ENCODE measurements at places on chromosomes 13 and 19.

GRCh38 chr13:39397896-39398265 is 205.1 kb downstream of the LHFPL6 start:
- no peak for DNase-seq

DNA sequence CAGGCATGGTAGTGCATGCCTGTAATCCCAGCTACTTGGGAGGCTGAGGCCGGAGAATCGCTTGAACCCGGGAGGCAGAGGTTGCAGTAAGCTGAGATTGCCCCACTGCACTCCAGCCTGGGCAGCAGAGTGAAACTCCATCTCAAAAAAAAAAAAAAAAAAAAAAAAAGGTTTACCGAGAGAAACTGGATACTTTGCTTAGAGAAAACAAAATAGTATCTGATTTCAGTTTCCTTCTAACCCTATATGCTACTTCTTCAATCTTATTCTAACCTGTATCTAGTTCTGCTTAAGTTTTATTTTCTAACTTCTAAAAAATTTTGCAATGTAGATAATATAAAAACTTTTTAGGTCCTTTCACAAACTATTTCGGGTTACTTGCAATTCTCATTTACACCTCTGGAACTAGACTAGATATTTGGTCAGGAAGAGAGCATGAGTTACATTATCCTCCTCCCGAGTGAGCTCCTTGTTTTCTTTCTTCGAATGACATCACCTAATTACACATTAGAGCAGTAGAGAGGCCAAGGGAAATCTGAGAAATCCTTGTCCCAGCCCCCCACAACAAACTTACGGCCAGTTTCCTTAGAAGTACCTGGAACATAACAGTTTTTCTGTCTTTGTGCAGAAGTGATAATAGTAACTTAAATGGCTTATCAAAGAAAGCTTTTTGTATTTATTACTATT is 128.9 kb downstream of the B3GLCT start:
- no peak for DNase-seq

DNA sequence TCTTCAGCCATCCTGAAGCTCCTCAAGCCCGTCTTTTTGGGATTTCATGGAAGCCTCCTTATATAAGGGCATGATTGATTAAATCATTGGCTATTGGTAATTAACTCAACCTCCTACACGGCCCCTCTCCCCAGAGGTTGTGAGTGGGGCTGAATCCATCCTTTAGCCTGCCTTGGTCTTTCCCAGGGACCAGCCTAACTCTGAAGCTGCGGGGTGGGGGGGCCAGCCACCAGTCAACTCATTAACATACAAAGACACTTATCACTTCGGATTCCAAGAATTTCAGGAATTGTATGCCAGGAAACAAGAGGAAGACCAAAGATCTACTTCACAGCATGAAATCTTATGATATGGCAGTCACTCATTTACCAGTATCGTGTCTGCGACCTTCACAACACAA is 9.9 kb downstream of the COL4A1 start:
- DNase-seq = no peak

DNA sequence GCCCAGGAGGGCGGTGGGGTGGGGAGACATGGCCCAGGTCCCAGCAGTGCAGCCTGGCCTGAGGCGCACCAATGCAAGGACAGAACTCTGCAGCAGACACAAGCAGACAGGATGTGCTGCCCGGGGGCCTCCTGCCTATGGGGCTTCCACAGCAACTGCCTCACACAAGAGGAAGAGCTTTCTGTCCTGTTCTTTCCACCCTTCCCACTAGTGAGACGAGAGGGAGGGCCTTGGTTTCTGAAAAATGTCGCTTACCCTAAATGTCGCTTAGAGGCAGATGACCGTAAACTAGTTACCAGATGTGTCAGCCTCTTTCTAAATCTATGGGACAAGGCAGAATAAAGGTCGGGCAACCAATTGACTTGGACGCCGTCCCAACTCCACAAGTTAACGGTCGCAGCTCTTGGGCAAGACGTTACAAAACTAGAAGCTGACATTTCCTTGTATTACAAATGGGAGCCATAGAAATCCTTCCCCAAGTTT is at the start of gene LAIR1:
Gene LAIR1 (minus strand): TSS at position 157 of the 483 bp plus-strand sequence. CDS start 127 bp downstream, at position 30.
- DNase-seq = no peak

GRCh38 chr19:40225440-40226305 is 816 bp downstream of the CCNP start:
- DNase-seq = no peak

DNA sequence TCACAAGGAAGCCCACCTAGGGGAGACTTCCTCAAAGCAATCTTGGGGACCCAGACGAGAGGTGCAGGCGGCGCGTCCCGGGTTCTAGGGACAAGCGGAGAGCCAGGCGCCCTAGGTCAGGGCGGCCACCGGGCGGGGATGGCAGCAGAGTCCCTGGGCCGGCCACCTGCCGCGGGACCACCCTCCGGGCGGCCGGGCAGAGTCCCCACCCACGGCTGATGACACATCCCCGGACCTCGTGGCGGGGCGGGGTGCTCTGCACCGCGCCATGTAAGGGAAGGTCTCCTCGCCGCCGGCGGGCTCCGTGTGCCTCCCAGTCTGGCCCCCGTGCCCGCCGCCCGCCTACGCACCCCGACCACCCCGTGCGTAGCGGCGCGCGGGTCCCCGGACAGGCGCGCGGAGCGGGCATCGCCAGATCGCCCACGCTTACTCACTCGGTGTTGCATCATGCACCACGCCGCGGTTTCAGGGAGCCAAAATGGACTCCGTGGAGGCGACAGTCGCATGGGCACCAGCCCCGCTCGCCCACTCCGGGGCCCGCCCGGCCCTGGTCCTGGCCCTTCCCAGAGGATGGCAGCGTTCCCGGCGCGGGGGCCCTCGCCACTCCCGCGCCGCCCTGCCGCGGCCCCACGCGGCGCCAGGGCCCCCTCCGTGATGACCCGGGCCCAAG is 643 bp downstream of the SLC7A1 start:
- peak; percentile 69 for DNase-seq

DNA sequence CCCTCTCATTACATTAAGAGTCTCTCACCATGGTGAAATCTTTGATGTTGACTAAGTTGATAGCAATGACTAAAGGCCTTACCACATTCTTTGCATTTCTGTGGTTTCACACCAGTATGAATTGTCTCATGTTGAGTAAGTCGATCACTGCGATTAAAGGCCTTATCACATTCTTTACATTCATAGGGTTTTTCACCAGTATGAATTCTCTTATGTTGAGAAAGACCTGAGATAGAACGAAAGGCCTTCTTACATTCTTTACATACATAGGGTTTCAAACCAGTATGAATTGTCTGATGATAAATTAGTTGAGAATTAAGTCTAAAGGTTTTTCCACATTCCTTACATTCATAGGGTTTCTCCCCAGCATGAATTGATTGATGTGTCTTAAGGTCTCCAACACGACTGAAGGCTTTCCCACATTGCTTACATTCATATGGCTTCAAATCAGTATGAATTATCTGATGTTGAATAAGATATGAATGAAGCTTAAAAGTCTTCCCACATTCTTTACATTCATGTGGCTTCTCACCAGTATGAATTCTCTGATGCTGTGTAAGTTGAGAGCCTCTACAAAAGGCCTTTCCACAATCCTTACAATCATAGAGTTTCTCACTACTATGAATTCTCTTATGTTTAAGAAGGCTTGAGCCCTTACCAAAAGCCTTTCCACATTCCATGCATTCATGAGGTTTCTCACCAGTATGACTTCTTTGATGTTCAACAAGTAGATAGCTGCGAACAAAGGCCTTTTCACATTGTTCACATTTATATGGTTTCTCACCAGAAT is 45.6 kb downstream of the ZNF283 start:
- no peak for DNase-seq

GRCh38 chr13:23701636-23702035 is 131.4 kb downstream of the TNFRSF19 start:
- no peak for DNase-seq

GRCh38 chr13:98484289-98485219 is 92.4 kb downstream of the STK24 start:
- peak; percentile 49 for DNase-seq

DNA sequence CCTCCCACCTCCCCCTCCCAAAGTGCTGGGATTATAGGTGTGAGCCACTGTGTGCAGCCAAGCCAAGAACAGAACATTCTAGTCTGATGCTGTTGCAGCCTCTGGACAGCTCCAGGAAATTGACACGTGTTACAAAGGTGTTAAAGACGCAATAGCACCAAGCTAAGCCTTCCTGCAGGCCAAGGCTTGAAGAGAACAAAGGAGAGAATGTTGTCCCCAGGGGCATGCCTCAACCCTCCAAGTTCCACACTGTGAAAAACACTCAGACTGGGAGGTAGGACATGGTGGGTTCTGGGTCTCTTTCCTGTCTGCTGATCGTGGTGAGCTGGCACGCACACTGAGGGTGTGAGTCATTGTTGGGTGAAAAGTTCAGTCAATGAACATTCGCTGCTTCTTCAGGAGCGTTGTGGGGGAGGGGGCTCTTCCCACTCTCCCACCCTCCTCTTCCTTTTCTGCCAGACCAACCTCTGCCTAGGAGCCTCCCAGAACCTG is 5.3 kb upstream of the PTPRS start:
- DNase-seq = no peak

DNA sequence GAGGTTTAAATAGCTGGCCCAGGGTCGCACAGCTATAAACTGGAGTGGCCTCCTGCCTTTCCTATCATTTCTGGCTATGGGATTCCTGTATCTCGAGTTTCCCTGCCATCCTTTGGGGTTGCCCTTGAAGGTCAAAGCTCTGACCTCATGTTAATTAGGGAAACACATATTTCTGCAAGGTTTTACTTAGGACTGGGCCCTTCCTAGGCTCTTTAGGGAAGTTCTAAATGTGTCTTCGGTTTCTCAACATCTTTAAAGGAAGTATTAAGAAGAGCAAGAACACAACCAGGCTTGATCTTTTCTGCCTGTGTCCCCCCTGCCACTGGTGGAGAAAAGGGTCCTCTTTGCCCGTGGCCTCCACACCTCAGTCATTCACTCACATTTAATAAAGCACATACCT is 10.8 kb downstream of the LCP1 start:
- no peak for DNase-seq

DNA sequence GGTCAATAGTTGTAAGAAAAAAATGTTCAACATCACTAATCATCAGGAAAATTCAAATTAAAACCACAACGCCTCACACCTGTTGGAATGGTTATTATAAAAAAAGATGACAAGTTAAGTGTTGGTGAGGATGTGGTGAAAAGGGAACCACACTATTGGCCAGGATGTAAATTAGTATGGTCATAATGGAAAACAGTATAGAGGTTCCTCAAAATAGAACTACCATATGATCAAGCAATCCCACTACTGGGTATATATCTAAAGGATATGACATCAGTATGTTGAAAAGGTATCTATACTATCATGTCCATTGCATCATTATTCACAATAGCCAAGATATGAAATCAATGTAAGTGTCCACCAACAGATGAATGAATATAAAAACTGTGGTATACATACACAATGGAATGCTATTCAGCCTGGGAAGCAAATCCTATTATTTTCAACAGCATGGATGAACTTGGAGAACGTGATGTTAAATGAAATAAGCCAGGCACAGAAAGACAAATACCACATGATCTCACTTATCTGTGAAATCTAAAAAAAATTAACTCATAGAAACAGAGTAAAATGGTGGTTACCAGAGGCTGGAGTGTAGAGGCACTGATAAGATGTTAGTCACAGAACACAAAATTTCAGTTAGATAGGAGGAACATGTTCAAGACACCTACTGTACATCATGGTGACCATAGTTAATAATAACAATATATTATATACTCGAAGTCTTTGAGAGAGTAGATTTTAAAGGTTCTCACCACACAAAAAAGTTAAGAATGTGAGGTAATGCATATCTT is 56.6 kb downstream of the TBC1D4 start:
- no peak for DNase-seq

GRCh38 chr13:98581381-98581780 is 4.5 kb upstream of the STK24 start:
- no peak for DNase-seq

GRCh38 chr19:35438527-35438926 is 9.5 kb upstream of the FFAR2 start:
- DNase-seq = no peak

All from stimulated activated CD4-positive, alpha-beta T cell treated with anti-CD3 and anti-CD28 coated beads, Interleukin-2, amount 100 ng/mL, for 4 hours (primary cell).